ENCODE measurements at places on chromosomes 12 and 14.

GRCh38 chr12:44117337-44117736 lies 281.5 kb downstream of the TMEM117 start:
- no peak for DNase-seq

DNA sequence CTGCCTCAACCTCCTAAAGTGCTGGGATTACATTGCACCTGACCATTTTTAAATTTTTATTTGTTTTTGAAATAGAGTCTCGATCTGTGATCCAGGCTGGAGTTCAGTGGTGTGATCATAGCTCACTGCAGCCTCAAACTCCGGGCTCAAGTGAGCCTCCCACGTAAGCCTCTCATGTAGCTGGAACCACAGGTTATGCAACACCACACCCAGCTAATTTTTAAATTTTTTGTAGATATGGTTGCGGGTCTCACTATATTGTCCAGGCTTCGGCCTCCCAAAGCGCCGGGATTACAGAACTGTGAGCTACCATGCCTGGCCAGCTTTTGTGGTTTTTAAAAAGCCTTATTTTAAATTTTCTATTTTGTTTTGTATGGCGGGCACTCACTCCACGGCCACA lies 2.2 kb upstream of the DRAM1 start:
- no peak for DNase-seq

DNA sequence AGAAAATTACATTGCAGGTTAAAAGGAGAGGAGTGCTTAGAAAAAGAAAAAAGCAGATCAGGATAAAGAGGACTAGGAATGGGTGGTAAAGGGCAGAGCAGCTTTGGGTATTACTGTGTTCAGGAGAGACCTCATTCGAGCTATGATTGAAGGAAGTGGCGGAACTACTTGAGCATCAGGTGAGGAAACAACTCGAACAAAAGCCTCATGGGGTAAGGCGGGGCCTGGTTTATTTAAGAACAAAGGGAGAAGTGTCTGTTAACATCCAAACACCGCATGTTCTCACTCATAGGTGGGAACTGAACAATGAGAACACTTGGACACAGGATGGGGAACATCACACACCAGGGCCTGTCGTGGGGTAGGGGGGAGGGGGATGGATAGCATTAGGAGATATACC lies 444.6 kb upstream of the CCDC196 start:
- DNase-seq = peak; percentile 77

GRCh38 chr12:30792648-30793499 lies 38.1 kb upstream of the CAPRIN2 start:
- peak; percentile 75 for DNase-seq

DNA sequence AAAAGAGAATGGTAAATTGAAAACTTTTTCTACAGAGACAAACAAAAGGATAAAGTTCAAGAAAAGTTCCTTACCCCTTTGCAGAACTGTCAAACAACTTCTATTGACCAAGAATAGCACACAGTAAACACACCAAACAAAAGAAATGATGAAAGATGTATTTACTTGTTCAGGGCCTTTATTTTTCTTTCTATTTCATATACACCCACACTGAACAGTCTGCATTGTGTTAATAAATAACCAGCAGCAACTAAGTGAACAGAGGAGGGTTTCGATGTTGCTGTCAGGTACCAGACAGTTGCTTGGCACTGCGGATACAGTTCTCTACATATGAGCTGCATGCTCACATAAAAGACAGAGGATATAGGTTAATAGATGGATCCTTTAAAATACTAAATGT lies 122.1 kb downstream of the SOX5 start:
- peak; percentile 41 for DNase-seq
